NCI-H1048 (cell line): ENCODE measurements at places on chromosomes 16 and 17.

DNA sequence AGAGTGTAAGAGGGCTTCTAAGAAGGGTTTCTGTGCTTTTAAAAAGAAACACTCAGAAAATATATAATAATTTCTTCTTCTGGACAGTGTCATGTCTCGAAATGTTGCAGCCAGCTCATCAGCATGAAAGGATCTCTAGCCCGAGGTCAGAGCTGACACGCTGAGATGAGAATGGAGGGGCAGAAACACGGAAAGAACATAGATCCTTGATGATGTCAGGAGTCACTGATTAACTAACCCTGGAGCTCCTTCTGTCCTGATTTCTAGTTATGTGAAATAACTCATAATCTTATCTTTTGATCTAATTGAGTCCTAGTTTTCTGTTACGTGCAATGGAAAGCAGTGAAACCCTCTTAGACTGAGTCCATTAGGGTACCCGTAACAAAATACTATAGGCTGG, 10.3 kb upstream of the TOX3 start:
- DNase-seq: no peak

DNA sequence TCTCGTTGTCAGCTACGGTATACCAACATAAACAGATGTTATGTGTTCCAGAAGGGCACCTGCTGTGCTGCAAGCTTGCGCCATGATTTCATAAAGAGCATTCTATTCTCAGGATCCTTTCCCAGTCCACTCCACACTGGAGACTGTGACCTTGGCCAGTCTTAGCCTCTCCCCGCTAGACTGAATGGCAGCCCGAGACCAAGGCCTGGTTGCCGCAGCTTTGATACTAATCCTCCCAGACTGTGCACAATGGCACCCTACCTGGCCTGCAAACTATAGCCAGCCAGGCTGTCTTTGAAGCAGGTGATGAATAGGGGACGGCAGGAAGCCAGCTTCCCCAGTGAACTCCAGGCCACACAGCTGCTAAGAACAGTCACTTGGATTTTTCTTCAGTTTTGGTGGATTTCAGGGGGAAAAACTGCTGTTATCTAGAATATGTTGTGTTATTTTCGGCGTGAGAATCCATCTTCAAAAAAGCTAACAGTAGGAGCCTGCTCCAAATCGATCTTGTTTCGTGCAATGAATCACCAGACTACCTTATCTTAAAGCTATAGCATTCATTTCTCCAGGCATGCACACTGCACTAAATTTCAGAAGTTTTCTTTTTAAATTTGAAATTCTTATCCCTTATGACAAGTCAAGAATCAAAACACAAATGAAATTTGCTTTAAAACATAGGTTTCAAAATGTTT, 289.0 kb downstream of the CEP112 start:
- DNase-seq: no peak

DNA sequence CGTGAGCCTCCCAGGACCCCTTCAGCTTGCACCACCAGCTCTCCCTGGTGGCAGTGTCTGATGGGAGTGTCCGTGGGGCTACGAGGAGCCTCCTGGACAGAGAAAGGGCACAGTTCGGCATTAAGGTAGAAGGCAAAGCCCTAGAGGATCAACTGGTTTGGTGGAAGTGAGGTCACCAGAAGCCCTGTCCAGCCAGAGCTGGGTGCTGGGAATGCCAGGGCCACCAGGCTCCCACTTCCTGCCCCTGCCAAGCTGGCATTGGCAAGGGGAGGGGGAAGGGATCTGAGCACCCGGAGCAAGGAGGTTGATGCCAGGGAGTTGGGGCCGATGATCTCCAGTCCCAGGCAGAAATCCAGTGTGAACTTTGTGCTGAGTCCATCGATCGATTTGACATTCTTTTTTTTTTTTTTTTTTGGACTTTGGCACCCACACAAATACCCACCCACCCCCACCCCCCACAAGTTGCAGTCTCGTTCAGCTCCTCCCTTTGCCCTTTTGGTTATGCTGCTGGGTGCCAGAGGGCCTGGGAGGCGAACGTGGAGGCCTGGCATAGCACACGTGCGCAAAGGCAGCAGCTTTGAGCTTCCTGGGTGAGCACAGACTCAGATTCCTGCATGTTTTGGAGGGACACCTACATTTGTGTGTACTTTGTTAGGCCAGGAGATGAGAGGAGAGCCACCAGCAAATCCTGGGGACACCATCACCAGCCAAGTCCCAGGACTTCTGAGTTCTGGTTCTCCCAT, 2.1 kb downstream of the NHERF1 start:
- no peak for DNase-seq

DNA sequence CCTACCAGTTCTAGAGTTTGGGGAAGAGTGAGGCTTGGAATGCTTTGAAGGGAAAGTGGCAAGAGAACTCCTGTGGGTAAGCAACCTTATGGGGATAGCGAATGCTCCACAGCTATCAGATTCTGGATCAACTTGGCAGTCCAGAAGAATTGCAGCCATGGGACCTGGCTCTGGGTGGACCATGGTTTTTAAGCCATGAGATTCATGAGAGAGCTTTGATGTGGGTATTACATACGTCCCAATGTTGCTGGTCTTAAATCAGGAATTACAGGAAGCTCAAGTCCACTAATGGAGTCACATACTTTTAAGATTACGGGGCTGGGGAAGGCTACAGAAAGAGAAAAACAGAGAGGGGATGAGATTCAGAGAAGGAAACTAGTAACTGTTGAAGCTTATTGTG, 142.5 kb upstream of the ELAC2 start:
- DNase-seq: no peak

DNA sequence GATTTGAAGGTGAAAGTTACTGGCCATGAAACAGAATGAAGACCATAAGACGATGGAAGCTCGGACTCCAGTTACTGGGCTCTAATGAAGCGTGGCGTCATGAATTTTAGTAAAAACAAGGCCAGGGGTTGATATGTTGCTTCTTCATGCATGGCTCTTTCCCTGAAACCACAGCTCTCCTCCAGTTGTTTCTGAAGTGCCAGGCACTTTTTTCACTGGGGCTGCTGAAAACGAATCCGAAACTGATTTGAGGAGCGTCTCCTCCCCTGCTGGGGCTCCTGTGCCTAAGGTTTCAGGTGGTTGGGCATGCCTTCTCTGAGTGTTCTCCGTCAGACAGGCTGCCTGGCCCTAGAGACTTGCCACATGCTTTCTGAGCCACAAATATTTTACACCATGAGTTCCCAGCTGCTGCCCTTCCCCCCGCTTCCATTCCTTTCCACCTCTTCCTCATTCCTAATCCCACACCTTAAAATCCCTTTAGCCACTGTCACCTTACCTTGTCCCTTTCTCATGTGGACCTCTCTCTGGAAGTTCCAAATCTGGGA, 3.7 kb upstream of the MYL4 start:
- DNase-seq: no peak

- no peak for DNase-seq
These were observed 11.0 kb downstream of the SLC6A4 start for GRCh38 chr17:30224419-30224960.

DNA sequence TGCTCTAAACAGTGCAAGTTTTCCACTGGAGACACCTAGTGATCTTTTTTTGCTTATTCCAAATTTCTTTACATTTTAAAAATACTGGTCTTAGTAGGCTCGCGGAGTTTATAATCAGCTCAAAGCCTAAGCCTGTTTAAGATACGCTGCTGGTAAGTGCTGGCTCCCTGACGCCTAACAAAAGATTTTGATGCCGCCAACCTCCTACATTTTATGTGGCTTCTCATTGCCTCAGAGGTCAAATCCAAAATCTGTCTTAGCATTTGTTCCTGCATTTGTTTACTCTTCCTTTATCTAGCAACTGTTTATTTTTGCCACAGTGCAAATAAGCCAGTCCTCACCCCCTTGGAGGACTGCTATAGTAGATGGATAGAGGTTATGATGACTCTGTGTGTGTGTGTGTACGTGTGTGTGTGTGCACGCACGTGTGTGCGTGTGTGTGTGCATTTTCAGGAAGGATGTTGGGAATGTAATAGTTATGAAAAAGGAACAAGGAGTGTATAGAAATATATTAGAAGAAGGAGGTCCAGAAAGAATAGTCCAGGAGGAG, 24.8 kb downstream of the HS3ST3B1 start:
- no peak for DNase-seq

DNA sequence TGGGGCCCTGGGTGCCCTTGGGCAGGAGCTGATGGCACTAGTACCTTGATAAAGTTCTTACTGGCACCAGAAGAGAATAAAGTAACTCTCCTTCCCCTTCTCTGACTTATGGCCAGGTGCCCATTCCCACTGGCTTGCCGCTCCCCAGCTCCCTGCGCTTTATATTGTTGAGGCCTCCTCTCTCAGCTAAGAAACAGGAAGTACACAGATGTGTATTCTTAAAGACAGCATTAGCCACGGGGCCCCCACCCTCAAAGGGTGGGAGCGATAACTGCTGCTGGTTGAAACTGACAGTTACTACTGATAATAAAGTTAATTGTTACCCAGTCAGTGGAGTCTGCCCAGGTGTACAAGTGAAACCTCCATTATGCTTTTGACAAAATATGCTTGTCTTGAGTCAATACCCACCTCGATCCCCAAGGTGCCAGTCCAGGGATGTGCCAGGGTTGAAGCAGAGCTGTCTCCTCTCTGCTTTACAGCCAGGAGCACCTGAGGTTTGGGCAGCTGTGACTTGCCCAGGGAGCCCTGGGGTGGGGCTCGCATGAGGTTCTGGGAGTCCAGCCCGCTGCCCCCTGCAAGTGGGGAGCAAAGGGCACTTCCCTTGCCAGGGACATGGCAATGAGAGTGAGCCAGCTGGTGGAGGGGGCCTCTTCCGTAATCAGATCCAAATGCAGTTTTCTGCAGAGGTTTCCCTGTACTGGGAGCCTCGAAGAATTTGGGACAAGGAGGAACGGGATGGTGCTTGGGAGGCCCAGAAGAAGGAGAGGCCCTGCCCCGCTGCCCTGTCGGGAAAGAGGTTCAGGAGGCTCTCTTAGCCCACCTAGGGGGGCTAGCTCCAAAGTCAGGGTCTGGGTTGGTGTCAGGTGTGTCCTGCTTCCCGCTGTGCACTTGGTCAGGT, 5.4 kb upstream of the CLDN9 start:
- DNase-seq: no peak

DNA sequence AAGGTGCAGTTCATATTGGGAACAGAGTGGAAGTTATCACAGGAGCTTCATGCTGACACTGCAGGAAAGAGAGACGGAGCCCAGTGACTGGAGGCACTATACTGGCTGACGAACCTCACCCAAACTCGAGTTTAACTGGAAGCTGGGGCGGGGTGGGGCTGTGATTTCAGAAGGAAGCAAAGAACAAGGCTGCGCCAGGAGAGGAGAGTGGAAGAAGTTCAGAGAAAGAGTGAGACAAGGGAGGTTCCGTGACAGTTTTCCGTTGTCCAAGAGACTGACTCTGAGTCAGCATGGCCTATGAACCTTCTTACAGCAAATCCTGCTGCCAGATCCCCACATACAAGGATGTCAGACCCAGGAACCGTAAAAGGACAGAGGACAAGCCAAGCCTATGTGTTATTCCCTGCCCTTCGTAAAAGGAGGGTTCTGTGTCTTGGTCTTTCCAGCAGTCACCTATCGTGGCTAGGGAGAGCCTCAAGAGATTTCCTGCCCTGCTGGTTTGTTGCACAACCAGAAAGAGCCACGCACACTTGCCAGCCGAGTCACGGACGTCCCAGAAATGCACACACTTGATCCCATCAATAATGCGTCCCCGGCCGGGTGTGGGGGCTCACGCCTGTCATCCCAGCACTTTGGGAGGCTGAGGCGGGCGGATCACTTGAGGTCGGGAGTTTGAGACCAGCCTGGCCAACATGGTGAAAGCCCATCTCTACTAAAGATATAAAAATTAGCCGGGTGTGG, 5.1 kb downstream of the PITPNA start:
- no peak for DNase-seq

GRCh38 chr17:45426561-45426960, 6.1 kb downstream of the ARHGAP27 start:
- no peak for DNase-seq

DNA sequence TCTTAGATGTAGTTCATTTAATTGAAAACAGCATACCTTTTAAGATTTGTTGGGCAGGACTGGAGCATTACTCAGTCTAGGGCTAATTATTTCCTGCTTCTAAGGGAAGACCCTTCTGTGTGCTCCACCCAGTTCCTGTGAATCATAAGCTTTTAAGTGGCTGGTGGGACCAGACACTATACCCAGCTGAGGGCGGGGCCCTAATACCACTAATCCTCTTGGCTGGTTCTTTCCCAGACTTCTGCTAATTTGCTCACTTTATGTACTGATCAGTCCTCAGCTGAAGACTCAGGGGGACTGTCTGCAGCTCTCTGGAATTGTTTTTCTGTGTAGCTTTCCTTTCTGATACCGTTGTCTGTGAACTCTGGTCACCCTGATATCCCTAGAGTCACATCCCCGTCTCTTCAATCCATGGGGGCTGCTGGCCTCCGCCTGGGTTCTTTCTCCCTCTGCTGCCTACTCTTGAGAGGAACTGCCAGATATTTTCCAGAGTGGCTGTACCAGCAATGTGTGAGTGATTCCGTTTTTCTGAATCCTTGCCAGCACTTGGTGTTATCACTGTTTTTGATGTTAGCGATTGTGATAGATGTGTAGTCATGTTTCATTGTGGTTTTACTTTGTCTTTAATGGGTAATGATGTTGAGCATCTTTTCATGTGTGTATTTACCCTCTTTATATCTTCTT, 35.1 kb downstream of the MFSD11 start:
- no peak for DNase-seq

- DNase-seq: no peak
These were observed 30.3 kb downstream of the CDK5RAP3 start for GRCh38 chr17:48001197-48001596.

- no peak for DNase-seq
These were observed 13.8 kb downstream of the MVP start for GRCh38 chr16:29834079-29834478.

GRCh38 chr16:23434380-23434779, 18.6 kb downstream of the COG7 start:
- no peak for DNase-seq

DNA sequence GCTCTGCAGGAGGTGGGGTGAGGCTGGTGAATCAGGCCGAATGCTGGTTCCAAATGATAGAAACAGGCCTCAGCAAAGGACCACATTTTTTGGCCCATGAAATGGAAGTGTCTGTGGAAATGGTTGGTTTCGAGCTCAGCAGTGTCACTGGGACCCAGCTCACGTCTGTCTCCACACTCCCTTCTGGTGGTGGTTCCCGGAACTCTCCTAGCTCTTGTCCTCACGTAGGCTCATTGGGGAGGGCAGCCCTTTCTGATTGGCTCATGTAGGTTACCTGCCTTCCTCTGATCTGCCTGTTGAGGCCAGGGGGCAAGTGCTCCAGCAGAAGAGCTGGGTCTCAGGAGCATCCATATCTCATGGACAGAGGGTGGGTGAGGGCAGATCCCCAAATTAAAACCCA, 4.0 kb downstream of the ALG1 start:
- no peak for DNase-seq
